ENCODE measurements at places on chromosomes 2 and 18.

DNA sequence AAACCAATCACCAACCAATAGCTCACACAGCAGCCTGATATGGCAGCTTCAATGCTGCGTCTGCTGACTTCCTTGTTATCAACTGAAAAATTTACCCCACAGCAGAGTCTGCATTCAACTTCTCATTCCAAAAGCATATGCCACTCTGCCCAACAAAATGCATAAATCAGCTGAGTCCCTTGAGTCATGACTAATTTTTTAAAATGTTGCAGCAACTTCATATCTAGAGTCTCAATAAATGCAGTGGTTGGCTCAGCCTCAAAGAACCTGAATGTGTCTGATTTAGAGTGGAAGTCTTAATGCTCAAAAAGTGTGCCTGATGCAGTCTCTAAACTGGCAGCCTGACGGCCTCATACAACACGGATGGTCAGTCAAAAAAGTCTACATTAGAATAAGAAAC, 46.5 kb downstream of the FARSB start:
- peak overlapping the region; percentile 28 for H3K27ac ChIP-seq
- H3K4me3 ChIP-seq = no peak overlapping the region
- no peaks in the 10 kb centered on the region for H3K27me3 ChIP-seq
- no peak for DNase-seq

GRCh38 chr2:97740590-97741182, 27.3 kb downstream of the ZAP70 start:
- H3K4me3 ChIP-seq = no peak overlapping the region
- no peaks in the 10 kb centered on the region for H3K27me3 ChIP-seq
- DNase-seq = peak; percentile 20
- H3K4me1 ChIP-seq = peaks cover 68% of the 10 kb centered on the region
- H3K36me3 ChIP-seq = peaks cover 5% of the 10 kb centered on the region
- peak overlapping the region; percentile 22 for H3K27ac ChIP-seq

- no peaks in the 10 kb centered on the region for H3K4me1 ChIP-seq
- H3K36me3 ChIP-seq = no peaks in the 10 kb centered on the region
- H3K27me3 ChIP-seq = no peaks in the 10 kb centered on the region
- H3K27ac ChIP-seq = no peak overlapping the region
- no peak for DNase-seq
These were observed 270.3 kb upstream of the LINC00305 start for GRCh38 chr18:64419156-64419555.

- H3K4me3 ChIP-seq = no peak overlapping the region
- no peak for DNase-seq
- no peaks in the 10 kb centered on the region for H3K4me1 ChIP-seq
- no peaks in the 10 kb centered on the region for H3K36me3 ChIP-seq
- no peaks in the 10 kb centered on the region for H3K27me3 ChIP-seq
These were observed 64.3 kb downstream of the HNMT start for GRCh38 chr2:138028538-138028937.

GRCh38 chr2:179898873-179899272, 37.5 kb upstream of the ZNF385B start:
- H3K4me3 ChIP-seq = no peak overlapping the region
- H3K27ac ChIP-seq = no peak overlapping the region
- no peaks in the 10 kb centered on the region for H3K4me1 ChIP-seq
- peaks cover 4% of the 10 kb centered on the region for H3K36me3 ChIP-seq
- no peak for DNase-seq

DNA sequence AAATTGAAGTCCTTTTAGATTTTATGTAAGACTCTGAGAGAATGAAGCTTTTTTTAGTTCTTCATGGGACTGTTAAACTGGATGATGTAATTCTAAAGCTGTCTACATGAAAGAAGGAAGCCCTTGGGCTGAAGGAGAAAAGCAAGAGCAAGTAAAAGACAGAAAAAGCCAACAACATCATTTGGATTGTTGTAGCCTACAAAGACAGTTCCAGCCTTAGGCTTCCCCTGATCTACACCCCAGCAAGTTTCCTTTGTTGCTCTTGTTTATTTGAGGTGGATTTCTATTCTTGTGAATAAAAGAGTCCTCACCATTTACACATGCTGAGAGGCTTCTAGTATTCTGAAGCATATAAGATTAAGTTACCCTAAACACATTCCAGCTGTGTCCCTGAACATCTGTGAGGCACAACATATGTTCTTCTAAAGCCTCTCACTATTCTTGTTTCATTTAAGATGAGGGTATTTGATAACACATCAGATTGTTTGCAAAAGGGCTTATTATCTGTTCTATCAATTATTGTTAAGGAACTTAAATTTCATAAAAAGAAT, 377.8 kb downstream of the LNPK start:
- H3K4me1 ChIP-seq = no peaks in the 10 kb centered on the region
- no peaks in the 10 kb centered on the region for H3K36me3 ChIP-seq
- H3K27ac ChIP-seq = no peak overlapping the region
- peaks cover 48% of the 10 kb centered on the region for H3K27me3 ChIP-seq
- DNase-seq = no peak

DNA sequence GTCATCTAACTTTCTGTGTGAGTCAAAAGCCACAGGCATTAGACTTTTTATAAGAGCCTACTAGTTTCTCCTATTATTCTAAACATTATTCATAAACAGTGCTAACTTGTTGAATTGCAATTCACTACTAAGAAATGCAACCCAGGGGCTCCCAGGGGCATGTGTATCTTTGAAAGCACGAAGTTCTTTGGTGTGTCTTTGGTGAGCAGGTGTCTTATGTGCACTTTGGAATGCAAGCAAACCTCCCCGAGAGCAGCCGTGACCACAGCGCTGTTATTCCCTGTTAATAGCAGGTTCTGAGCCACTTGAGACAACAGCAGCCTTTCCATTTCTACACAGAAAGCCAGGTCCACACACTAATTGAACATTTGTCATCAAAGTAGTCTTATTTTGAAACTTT, 123.5 kb downstream of the PRKRA start:
- no peak for DNase-seq
- H3K4me3 ChIP-seq = no peak overlapping the region
- no peaks in the 10 kb centered on the region for H3K4me1 ChIP-seq
- H3K27ac ChIP-seq = no peak overlapping the region

DNA sequence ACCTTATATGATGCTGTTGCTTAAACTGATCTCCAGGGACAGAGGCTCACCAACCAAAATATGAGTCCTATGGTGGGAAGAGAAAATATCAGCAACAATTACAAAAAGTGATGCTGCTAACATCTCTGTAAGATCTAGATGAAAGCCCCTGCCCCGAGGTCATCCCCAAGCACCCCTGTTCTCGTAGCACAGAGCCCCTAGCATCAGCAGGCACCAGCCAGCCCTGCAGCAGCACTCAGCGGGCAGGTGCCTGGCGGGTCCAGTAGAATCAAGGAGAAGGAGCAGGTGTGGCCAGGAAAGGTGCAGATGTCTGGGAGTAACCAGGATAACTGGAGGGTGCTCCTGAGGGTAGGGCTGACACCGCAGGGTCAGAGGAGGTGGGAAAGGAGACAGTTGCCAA, 474.2 kb upstream of the MYT1L start:
- no peaks in the 10 kb centered on the region for H3K4me1 ChIP-seq
- H3K4me3 ChIP-seq = no peak overlapping the region
- peaks cover 7% of the 10 kb centered on the region for H3K36me3 ChIP-seq
- no peaks in the 10 kb centered on the region for H3K27me3 ChIP-seq
- no peak for DNase-seq

DNA sequence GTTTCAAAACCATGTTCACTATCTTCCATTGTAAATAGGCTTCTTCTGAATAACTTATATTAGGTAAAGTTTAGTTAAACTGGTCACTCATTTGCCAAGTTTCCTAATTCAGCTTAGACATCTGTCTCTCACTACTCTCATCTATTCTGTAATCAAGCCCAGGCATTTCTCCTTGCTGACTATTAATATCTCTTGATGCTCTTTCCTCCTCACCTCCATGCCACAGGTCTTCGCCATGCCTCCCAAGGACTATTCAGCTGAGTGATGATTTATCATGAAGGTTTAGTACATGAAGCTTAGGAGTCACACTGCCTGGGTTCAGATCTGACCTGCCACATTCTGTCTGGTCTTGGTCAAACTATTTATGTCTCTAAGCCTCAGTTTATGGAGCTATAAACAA, 115.5 kb downstream of the SPOPL start:
- peaks cover 5% of the 10 kb centered on the region for H3K27me3 ChIP-seq
- no peak overlapping the region for H3K27ac ChIP-seq
- no peaks in the 10 kb centered on the region for H3K36me3 ChIP-seq

GRCh38 chr2:109164311-109164710, 35.3 kb downstream of the SH3RF3 start:
- DNase-seq = no peak
- no peaks in the 10 kb centered on the region for H3K27me3 ChIP-seq
- H3K4me1 ChIP-seq = peaks cover 50% of the 10 kb centered on the region
- peaks cover 5% of the 10 kb centered on the region for H3K36me3 ChIP-seq

GRCh38 chr18:2197946-2198345, 373.4 kb downstream of the METTL4 start:
- no peak overlapping the region for H3K27ac ChIP-seq
- H3K4me3 ChIP-seq = no peak overlapping the region
- H3K4me1 ChIP-seq = no peaks in the 10 kb centered on the region

- H3K4me3 ChIP-seq = no peak overlapping the region
- no peak for DNase-seq
- no peak overlapping the region for H3K27ac ChIP-seq
- peaks cover 37% of the 10 kb centered on the region for H3K4me1 ChIP-seq
- no peaks in the 10 kb centered on the region for H3K36me3 ChIP-seq
These were observed 13.4 kb upstream of the SPATA3 start for GRCh38 chr2:230982528-230982927.

GRCh38 chr2:234861841-234862735, 89.7 kb upstream of the SH3BP4 start:
- no peaks in the 10 kb centered on the region for H3K4me1 ChIP-seq
- no peaks in the 10 kb centered on the region for H3K27me3 ChIP-seq
- H3K36me3 ChIP-seq = no peaks in the 10 kb centered on the region
- no peak overlapping the region for H3K27ac ChIP-seq
- DNase-seq = no peak
- no peak overlapping the region for H3K4me3 ChIP-seq

DNA sequence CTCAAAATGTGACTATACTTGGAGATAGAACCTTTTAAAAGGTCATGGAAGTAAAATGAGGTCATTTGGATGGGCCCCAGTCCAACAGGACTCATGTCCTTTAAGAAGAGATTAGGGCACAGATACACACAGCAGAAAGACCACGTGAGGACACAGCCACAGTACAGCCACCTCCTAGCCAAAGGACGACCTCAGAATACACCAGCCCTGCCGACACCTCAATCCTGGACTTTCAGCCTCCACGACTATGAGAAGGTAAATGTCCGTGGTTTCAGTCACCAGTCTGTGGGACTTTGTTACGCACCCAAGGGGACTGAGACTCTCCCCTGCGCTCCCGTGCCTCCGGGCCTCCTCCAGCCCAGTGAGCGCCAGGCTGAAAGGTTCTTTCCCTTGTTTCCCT, 30.2 kb upstream of the HPCAL1 start:
- no peak overlapping the region for H3K4me3 ChIP-seq
- H3K27ac ChIP-seq = no peak overlapping the region
- H3K36me3 ChIP-seq = no peaks in the 10 kb centered on the region
- H3K27me3 ChIP-seq = no peaks in the 10 kb centered on the region
- no peak for DNase-seq
- H3K4me1 ChIP-seq = peaks cover 18% of the 10 kb centered on the region

GRCh38 chr2:38480617-38481016, 103.5 kb upstream of the ATL2 start:
- no peaks in the 10 kb centered on the region for H3K36me3 ChIP-seq
- DNase-seq = no peak
- H3K27me3 ChIP-seq = no peaks in the 10 kb centered on the region

GRCh38 chr18:42339372-42339771, 384.3 kb downstream of the PIK3C3 start:
- peaks cover 7% of the 10 kb centered on the region for H3K27me3 ChIP-seq
- DNase-seq = no peak
- no peak overlapping the region for H3K27ac ChIP-seq
- no peak overlapping the region for H3K4me3 ChIP-seq

GRCh38 chr2:133495226-133495625, 73.0 kb downstream of the NCKAP5 start:
- H3K36me3 ChIP-seq = no peaks in the 10 kb centered on the region
- no peak overlapping the region for H3K27ac ChIP-seq
- H3K4me1 ChIP-seq = no peaks in the 10 kb centered on the region
- no peak overlapping the region for H3K4me3 ChIP-seq
- no peaks in the 10 kb centered on the region for H3K27me3 ChIP-seq
- no peak for DNase-seq

DNA sequence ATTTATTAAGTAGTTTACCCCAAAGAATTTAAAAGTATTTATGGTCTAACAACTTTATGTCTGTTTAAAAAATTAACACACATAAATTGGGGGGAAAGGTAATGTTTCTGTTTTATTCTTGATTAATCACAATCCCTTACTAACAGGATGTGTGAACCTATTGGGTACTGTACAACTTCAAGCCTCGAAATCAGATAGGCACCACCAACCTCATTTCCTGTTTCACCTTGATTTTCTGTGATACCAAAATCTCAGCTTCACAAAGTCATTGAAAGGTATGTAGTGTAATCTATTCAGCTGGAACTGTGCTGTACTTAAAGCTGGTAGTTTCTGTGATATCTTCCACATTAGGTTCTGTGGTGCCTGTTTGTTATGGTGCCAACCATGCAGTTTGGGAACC, 4.0 kb downstream of the RNMT start:
- no peaks in the 10 kb centered on the region for H3K27me3 ChIP-seq
- H3K4me3 ChIP-seq = peak overlapping the region; percentile 48
- H3K36me3 ChIP-seq = peaks cover 6% of the 10 kb centered on the region
- H3K4me1 ChIP-seq = peaks cover 42% of the 10 kb centered on the region
- DNase-seq = no peak

DNA sequence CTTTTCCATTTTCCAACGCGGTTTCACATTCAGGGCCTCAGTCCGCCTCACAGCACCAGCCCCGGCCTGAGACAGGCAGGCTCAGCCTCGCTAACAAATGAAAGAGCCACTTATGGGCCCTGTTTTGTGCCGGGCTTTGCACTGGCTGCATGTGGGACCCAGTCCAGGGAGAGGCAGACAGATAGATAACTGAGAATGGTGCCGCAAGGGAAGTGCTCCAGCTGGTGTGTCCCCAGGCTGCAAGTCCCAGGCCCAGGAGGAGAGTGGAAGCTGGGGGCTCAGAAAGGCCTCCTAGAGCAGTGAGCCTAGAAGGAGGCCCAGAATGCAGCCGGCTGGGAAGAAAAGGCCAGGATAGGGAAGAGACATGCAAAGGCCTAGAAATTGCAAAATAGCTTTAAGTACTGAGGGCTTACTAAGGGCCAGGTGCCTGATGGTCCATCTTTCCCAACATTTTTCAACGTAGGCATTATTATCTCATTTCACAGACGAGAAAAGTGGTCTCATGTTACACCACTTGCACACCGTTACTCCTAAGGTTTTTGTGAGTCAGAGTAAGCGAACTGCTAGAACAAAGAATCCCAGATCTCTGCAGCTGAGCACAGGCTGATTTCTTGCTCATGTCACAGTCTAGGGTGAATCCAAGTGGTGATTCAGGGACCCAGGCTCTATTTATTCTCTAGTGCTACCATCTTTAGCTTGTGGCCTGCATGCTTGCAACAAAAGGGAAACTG, 26.0 kb downstream of the ADRA2B start:
- DNase-seq = no peak
- no peaks in the 10 kb centered on the region for H3K27me3 ChIP-seq
- H3K4me3 ChIP-seq = no peak overlapping the region
- no peaks in the 10 kb centered on the region for H3K4me1 ChIP-seq

GRCh38 chr2:212722046-212722445, 183.4 kb upstream of the ERBB4 start:
- no peak overlapping the region for H3K4me3 ChIP-seq
- H3K36me3 ChIP-seq = no peaks in the 10 kb centered on the region
- H3K4me1 ChIP-seq = peaks cover 5% of the 10 kb centered on the region
- H3K27me3 ChIP-seq = no peaks in the 10 kb centered on the region
- no peak for DNase-seq
